ENCODE measurements at places on chromosomes 3 and 15.

DNA sequence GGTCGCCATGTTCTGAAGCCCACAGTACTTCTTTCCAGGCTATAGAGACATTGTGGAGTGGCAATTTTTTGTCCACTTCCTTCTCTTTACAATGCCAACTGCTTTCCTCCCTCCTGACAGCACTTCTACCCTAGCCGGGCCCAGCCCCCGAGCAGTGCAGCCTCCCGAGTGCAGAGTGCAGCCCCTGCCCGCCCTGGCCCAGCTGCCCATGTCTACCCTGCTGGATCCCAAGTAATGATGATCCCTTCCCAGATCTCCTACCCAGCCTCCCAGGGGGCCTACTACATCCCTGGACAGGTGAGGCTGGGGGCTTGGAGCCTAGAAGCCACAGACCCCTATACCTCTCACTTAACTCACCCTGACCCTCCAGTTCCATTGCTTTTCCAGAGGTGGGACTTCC, 2.8 kb downstream of the EIF4G1 start:
- no peak for DNase-seq

GRCh38 chr3:179463319-179463718, 12.0 kb upstream of the GNB4 start:
- DNase-seq = no peak

DNA sequence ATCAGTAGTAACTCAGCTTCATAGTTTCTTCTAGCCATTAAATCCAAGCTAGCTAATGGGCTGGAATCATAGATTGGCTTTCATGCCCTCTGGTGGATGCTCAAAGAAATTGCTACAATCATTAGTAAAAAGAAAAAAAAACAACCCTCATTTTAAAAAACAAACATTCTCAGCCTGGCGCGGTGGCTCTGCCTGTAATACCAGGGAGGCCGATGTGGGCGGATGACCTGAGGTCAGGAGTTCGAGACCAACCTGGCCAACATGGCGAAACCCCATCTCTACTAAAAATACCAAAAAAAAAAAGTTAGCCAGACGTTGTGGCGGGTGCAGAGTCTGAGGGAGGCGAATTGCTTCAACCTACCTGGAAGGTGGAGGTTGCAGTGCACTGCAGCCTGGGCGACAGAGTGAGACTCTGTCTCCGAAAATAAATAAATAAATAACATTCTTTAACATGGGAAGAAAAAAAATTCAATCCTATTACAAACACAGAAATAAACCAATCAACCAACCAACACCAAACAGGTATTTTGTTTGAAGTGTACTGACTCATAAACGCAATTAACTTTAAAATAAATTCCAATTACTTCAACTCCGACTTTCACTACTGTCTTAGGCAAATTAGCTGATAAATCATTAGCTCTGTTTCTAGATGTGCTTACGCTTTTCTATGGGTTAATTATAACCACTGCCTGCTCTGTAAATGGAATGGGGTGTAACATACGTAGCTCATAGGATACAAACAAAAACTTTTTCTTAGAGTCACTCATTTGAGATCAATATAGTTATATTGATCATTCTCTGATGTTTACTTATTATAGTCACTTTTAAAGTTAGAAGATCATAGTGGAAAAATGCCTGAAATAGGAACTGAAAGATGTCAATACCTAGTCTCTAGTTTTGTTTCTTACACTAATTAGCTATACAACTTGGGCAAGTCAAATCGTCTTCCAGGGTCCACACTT, 24.9 kb downstream of the TMEM207 start:
- peak; percentile 3 for DNase-seq

- no peak for DNase-seq
Observed at GRCh38 chr15:32861761-32862160, 144.0 kb downstream of the GREM1 start.

DNA sequence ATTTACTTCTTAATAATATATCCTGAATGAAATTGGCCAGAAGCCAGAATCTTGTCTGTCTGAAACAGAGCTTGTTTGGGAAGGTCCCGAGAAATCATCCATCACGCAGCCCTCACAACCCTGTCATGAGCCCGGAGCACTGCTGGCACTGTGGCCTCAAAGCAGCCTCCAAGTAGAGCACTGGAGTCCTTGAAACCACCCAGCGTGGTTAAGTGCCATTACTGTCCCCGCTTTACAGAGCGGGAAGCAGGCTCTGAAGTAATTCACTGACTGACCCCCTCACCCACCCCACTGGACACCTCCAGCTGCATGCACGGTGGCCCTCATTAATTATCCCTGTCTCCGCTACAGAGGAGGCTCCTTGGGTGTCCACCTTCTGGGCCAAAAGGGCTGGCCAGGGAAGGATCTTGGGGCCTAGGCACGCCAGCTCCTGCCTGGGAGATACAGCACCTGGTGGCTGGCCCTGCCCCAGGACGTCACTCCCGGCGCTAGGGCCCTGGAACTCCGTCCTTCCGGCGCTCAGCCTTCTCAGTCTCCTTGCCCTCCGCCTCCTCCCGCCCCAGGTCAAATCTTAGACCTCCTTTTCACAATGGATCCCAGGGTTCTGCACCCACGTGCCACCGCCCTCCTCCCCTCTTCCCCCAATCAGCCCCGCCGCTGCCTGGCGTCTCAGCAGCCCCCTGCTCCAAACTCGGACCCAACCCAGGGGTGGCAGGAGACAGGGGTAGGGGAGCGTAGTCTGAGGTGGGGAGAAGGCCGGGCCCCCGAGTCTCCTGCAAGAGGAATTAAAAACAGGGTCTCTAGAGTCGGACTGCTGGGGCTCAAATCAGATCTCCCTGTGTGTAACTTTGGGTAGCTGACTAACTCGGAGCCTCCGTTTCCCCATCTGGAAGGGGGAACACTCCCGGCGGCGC, 1.1 kb downstream of the TKT start:
- peak; percentile 48 for DNase-seq

DNA sequence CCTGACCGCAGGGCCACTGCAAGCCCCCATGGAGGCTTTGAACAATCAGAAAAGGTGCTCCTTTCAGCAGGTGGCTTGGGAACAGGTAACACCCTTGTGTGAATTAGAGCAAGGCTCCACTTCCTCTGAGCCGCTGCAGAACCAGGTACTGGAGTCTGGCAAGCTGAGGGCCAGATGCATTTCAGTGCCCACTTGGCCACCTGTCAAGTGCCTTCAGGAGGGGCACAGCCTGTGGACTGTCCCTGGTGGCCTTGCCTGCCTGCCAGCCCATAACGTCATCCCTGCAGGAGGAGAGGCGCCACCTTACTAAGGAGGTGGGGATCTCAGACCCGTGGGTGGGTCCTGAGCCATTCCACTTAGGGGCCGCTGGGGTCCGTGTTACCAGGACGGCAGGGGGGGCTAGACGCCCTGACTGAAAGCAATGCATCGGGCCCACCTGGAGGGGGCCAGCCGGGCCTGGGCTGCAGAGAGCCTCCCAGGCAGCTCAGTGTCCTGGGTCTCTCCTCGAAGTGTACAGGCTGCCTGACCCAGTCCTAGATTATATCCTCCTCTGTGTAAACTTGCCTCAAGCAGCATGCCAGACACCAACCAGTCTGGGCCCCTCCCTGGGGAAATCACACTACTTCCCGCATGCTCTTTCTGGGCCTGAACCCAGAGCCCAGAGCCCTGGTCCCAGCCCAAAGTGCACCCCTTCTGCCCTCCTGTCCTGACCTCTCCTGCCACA, 16.1 kb downstream of the SPTBN5 start:
- no peak for DNase-seq

DNA sequence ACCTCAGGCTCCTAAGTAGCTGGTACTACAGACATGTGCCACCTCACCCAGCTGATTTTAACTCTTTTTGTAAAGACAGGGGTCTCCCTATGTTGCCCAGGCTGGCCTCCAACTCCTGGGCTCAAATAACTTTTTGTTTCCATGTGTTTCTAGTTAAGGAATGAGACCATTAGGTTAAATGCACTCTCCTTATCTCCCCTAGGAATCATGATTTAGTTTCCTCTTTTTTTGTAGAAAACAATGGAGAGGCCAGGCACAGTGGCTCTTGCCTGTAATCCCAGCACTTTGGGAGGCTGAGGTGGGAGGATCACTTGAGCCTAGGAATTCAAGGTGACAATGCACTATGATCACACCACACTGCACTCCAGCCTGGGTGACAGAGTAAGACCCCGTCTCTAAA, 198.8 kb upstream of the C2CD4B start:
- no peak for DNase-seq

- no peak for DNase-seq
Observed at GRCh38 chr3:150495563-150496168, 50.6 kb downstream of the SERP1 start.

DNA sequence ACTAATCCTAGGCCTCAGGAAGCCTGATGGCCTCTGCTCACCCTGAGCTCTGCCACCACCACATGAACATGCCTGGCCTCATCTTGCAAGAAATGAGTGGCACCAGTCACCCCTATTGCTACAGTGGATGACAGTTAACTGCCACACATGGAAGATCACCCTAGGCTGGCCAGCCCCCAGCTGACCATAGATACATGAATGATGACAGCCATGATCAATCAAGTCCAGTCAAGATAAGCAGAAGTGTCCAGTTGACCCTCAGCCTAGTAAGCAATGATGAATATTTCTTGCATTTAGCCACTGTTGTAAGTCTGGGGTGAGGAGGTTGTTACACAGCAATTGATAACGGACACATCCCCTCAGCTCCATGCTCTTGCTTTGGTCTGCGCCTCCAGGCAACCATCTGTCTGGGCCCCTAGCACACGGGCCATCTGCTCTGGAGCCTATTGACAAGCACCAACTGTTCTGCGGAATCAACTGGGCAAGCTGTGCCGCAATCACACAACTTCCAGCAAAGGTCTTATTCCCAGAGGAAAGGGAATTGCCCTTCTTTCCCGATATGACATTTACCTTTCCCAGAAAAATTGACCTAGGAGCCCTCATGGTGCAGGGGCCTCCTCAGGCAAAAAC, 2.2 kb upstream of the LYZL4 start:
- no peak for DNase-seq

GRCh38 chr3:58173669-58174398, 36.9 kb downstream of the DNASE1L3 start:
- no peak for DNase-seq

DNA sequence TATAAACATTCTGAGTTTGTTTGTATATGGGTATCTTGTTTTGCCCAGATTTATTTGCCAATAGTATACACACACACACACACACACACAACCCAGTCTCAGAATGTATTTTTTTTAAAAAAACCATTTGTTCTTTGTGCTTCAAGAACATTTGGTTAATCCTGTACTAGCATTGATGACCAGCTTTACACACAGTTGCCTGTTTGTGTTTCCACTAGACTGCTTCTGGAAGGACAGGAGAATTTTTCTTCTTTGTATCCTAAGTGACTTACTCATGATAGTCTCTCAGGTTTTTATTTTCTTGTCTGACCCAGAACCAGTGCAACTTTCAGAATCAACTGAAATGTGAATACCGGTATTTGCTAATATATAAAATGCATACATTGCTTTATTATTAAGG, 40.5 kb downstream of the U2SURP start:
- no peak for DNase-seq

DNA sequence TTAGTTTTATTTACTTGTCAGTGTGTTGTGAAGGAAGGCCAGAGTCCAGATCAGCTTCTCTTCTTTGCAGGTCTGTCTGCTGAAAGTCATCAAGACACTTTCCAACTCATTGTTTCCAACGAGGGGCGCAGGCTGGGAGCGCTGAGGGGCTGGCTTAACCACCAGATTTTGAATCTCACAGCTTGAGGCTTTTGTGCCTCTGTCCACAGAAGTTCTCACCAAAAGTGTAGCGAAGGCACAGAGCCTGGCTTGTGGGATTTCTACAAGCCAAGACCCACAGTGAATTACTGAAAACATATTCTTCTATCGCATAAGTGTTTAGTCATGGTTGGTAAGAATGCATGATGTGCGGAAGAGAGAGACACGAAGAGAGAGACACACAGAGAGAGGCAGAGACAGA, 35.2 kb downstream of the BHLHE40 start:
- DNase-seq = no peak

GRCh38 chr3:37772773-37773354, 88.8 kb upstream of the CTDSPL start:
- no peak for DNase-seq

GRCh38 chr3:104536715-104537114, 830.0 kb upstream of the ALCAM start:
- DNase-seq = no peak

DNA sequence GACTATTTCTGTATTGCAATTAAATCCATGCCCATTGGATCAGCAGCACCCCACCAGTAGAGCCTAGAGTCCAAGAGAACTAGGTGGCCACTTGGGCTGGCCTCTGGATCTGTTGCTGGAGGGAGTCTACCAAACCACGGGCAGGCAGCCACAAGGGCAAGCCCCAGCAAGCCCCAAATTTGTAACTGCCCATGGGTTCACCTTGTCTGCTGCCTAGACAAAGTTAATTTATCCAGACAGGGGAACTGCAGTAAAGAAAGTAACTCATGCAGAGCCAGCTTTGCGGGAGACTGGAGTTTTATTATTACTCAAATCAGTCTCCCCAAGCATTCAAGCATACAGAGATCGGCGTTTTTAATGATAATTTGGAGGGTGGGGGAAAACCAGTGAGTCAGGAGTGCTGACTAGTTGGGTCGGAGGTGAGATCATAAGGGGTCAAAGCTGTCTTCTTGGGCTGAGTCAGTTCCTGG, 74.0 kb upstream of the TERB2 start:
- no peak for DNase-seq

DNA sequence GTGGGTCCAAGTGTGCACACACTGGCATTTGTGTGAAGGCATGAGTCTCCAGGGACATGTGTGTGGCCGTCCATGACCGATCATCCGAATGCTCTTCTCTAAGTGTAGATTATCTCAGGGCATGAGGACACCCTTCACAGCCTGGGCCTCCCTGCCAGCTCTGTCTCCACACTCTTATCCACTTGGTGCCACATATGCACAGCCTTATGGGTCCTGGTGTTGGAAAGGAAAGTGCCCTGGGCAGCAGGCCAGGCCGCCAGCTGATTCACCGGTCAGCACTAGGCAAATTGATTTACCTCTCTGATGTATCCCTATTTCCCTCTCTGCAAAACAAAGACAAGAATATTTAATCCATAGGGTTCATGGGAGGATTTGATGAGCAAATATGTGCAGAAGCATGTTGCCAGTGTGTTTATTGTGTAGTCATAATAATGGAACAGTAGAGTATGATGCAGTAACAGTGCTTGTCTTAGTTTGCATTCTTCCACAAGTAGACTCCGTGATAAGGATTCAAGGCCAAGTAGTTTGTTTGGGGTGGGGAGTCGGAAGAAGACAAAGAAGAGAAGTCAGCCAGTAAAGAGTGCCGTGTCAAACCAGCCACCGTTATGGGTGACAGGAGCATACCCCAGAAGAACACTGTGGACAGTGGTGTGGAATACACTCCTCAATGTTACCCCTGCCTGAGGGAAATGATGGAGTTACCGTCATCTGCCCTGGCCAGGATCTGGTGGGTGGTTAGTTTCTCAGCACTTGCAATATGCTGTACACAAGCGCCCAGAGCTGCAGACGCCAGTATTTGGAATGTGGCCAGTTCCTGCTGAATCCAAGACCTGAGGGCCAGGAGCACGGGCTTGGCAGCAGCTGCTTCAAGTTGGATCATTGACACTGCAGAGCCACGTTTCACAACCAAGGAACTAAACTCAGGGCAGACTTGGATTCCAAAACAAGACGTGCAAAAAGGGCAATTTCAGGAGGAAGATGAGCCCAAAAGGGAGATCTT, 85.1 kb downstream of the MTHFS start:
- DNase-seq = no peak

- DNase-seq = no peak
Observed at GRCh38 chr3:119316313-119316670, 22.1 kb downstream of the ARHGAP31 start.

- no peak for DNase-seq
Observed at GRCh38 chr15:24772266-24772665, 96.7 kb downstream of the NPAP1 start.

All from NCI-H510A (cell line).